ENCODE measurements at places on chromosomes 12 and 14. TPM values are rescaled to one million over a fixed set of nuclear protein-coding genes. Genes with fewer than 3 reads are reported as not detected.

DNA sequence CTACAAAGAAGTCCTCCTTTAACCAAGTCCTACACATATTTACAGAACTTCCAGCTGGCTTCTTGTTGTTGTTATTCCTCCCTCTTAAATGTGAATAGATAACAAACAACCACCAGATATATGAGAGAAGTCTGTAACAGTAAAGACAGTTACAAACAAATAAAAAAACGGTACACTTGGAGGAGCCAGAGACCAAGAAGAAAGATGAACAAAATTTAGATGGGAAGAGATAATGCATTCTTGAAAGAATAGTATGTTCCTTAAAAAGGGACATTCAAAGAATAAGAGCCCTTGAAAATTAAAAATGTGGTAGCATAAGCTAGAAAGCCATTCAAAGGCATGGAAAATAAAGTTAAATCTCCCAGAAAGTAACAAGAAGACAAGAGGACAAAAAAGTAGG is 25.9 kb downstream of the SLCO1A2 start:
- DNase-seq: no peak

The KCNH5 gene
- total RNA-seq: not detected

The APOF gene
- total RNA-seq: not detected

The KRT85 gene
- not detected for total RNA-seq

DNA sequence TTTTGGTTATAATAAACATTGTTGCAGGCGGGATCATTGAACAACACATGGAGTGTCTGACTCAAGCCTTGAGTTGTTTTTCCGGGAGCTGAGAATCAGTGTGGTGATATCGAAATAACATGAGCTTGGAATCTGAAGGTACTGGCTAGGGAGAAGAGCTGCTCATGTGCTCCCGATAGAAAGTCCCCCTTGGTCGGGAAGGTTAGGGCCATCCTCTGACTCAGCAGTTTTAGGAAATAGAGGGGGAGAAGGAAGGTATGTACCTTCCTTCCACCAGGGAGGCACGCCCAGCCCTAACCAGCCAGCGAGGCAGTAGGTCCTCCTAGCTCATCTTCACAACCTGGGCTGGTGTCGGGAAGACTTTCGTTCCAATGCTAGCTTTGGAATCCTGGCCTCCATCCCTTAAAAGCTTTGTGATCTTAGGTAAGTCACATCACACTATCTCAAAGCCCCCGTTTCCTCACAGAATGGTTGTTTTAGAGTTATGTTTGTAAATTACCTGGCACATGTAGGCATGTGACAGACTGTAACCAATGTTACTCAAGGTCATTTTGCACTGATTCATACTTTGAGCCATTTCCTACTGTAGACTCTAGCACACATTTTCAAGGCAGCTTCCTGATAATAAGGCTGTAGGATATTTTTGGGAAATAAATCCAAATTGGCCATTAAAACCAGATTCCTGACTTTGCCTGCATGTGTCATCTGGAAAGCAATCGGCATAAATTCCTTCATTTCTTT is 1.9 kb upstream of the RAB35 start:
- DNase-seq: peak; percentile 88

DNA sequence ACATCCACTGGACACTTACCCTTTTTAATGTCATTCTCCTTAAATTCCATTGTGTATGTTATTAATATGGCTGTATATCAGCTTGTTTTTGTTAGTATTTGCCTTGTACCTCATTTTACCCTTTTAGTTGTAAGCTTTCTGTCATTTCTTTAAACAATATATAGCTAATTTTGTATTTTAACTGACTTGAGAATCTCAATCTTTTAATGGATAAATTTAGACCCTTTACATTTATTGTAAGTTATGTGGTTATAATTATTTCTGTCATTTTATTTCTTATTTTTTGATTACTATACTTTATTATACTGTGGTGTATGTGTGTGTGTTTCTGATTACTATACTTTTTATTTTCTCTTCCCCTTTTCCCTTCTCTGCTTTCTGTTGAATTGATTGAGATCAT is 159.0 kb upstream of the LHX5 start:
- no peak for DNase-seq

GRCh38 chr14:68843471-68844209 is 50.8 kb upstream of the ZFP36L1 start:
- DNase-seq: peak; percentile 79

DNA sequence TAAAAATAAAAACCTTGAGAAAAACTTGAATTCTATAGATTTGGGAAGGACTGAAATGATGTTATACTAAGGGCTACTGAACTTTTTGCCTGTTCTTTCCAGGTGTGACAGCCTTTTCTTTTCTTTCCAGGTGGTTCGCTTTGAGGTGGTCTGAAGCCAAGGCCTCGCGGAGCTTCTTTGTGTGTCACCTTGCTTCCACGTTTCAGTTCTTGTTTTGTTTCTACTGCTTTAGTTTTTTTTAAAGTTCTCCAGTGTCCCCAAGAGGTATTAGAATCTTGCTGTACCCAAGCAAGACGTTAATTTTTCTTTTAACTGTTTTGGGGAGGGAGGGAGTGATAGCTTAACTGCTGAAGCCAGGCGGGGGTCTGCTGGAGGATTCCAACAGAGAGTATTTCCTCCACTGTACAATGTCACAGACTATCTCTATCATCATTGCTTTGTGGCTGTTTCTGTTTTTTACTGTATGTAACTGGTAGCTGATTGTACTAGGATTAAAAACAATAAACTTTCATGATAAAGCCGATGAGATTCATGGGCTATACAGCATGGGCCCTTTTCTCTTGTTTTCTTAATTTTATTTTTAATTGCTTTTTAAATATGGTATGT is 40.2 kb downstream of the PROX2 start:
- DNase-seq: no peak

Measured in osteoblast (primary cell).